ENCODE measurements at places on chromosomes 11 and 22.

GRCh38 chr11:89205378-89205777, 27.7 kb downstream of the TYR start:
- no peak for DNase-seq

DNA sequence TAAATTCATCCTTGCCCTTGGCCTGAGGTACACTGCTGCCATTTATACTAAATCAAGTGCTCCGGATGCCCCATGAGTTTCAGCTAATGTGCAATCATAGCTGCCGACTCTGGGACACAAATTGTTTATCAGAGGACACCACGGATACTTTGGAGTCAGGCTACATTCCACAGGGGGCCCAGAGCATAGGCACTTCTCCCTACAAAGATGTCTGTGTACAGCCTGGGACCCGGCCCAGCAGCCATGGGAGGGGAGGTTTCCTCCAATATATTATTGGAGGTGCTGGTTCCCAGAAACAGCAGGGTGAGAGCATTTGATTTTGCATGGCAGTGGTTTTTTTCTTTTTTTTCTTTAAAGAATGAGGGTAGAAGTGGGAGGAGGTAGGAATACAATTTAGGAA, 31.3 kb downstream of the HTR3B start:
- DNase-seq: no peak

DNA sequence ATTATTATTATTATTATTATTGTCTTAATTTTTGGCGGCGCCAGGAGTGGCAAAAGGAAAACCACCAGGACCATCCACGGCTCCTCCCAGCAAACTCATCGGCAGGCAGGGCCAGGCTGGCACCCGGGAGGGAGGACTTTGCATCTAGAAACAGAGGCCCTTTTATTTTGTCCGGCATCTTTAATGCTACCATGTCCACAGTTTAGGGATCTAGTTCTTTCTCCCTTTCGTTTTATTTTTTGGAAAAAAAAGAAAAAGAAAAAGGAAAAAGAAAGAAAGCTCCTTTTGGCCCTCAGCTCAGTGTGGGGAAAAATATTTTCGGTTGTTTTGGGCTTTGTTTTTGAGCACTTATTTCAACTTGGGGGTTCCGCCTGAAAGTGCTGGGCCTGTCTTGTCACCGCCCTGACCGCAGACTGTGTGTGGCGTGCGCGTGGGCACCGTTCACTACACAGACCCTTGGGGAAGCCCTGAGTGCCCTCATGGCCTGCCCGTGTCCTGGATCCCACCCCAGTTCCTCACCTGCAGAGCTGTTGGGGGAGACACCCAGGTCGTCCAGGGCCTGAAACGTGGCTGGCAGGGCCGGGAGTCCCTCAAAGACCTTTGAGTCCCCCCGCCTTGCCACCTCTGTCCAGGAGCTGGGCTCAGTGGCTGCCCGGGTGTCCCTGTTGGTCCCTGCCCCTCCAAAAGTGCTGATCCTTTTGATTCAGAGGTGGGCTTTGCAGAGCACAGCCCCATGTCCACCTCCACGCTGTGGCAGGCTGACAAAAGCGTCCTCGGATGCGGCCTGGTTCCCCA, 69.1 kb upstream of the PPARA start:
- no peak for DNase-seq

DNA sequence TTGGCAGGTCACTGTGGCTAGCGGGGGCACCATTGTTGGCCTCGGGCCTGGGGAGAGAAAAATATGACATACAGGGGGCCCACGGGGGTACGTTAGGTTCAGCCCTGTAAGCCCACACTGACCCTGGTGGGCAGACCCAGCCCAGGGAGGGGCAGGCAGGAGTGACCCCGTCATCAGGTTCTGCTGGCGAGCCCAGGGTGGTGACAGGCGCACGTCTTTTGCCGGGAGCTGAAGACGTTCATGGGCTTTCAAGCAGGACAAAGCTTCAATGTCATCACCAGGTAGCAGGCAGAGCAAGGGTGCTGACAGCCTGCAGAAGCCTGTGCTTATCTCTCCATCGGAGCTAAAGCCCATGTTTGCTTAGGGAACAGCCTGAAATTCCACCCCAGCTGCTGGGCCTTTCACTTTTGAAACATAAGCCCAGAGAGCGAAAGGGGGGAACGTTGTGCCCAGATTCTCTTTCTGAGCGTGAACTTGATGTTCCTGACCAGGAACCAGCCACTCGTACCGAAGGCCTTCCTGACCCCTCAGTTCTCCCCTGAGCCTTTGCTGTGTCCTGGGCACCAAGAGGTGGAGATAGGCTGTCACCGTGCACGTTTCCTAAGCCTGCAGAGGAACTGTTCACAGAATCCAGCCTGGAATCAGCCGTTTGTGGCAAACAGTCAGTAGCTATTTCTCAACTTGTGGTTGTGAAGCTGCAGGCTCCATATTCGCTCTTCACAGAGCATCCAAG, 74.0 kb upstream of the ATXN10 start:
- no peak for DNase-seq

DNA sequence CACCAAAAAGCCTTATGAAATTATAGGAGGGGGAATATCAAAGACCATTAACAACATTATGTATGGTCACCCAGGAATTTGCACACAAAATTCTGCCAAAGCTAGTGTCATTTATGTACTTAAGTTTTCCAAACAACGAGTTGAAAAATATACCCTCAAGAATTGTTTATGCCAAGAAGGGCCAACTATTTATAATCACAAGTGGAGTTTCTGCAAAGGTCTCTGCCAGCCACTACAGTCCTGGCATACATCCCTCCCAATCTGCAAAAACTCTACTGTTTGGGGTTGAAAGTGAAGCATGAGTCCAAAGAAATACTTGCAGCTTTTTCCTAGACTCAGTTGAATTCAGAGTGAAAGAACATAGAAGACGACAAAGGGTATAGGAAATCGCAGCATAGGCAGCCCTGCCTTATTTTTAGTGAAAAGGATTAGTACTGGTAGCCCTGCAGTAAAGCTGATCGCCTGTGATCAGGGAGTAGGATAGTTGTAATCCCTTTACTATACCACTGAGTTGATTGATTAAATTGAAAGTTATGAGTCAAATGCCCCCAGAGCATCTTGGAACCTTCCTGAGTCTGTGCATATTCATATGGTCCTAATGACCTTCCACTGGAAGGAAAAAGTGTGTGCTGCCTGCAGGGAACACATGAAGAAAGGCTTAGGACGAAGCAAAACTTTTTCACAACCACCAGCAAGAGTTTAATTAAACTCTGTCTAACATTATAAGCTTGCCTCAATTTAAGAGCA, 144.0 kb downstream of the SPON1 start:
- no peak for DNase-seq

DNA sequence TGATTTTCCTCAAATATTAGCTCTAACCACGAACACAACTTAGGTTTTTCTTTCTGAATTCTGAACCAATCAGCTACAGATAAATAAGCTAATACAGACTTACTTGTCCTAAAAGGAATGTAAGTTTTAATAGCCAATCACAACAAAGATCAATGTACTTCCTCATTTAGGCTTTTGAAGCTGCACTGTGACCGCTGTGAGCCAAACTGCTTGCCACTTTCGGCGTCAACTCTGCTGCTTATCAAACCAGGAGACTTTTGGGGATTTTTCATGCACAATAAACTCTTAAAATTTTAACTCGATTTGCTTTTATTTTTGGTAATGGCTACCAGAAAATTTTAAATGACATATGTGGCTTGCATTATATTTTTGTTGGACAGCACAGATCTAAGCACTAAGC, 92.5 kb downstream of the TMPRSS5 start:
- no peak for DNase-seq

DNA sequence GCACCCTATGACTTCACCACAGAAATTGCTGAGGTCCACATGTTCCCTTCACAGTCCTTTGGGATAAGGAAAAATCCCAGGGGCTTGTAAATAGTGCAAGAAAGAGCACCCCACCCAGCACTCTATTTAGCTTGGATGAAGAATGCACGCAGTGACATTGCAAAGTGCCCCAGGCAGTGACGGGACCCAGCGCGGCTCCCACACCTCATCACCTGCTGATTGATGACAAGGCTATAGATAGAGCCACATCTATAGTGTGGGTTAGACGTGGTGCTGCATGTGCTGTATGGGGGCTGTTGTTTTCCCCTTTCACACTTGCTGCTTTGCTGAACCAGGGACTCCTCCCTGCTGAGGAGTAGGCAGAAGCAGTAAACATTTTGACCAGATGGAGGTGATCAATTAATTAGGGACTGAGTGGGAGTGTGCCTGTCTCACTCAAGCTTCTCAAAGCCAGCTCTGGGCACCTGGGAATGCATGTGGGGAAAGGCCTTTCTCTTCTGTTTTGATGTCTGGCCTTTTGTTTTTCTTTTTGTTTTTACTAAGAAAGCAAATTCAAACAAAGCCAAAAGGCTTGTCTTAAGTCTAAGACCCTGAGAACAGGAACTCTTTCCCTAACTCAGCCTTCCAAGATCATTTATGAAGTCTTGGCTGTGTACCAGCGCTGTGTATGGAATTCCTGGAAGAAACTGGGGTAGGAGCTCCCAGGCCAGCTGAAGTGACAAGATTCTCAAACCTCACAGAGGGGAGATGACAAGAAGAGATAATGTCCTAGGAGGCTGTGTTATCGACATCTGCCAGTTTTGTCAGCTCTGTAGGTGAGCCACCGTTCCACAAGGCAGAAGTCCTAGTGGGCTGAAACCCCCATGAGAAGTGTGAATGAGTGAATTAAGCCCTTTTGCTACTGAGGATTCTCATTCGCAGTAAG, 219.7 kb downstream of the BARX2 start:
- DNase-seq: no peak

GRCh38 chr11:60377401-60378136, 763 bp upstream of the MS4A7 start:
- no peak for DNase-seq

GRCh38 chr22:50260801-50261614, 475 bp downstream of the MAPK12 start:
- DNase-seq: no peak

DNA sequence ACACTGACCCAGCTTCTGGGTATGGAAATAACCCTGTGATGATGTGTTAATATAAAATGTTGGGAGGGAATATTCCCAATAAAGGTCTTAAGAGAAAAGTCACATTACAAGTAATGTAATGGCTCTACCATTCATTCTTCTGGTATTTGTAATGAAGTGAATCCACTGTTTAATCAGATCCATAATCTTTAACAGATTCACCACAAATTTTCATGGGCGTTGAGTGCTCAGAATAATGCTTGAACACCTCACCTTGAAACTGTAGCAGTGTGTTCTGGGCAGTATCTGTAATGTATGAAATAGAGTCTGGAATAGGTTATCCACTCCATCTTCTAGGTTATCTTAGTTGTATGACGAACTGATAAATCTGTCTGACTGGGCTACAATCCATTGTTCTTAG, 26.6 kb upstream of the CRTAM start:
- no peak for DNase-seq

DNA sequence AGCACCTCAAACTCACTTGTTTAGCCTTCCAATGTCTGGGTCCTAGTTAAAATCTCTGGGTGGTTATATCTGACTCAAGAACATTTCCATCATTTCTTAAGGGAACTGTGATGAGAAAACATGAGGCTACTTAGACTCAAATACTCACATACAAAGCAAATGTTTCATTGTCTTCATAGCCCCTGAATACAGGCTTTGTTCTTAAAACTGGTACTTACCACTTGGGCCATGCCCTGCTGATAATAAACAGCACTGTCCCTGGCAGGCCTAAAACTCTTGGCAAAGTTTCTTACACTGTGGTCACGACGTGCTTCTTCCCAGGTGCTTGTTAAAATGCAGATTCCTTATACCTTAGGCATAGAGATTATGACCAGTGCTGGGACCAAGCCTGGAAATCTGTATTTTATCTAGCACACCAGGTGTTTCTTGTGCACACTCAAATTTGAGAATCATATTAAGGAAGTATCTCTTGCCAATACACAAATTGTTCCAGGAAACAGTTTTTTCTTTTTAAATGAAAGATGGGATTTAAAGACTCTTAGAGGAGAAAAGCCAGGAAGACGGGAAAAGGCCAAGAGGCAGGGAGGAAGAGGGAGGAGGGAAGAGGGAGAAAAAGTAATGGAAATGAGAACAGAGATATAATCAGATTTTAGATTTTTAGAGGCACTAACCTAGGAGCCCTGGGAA, 287.9 kb upstream of the MPPED2 start:
- no peak for DNase-seq

DNA sequence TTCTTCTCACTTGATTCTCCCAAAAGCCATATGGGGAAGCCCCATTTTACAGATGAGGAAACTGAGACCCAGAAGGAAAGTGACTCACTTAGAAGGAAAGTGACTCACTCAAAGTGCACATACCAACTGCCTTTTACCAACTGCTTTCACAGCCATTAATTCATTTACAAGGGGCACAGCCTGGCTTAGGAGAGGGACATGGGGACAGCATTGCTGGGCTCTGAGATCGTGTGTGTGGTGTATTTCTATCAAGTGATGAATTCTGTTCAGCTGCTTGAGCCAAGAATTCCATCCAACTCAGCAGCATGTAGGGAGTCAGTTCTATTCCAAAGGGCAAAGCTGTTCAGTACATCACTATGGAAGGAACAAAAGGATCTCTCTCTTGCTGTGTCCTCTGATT, 23.5 kb upstream of the PAK1 start:
- DNase-seq: no peak

- DNase-seq: no peak
Observed at GRCh38 chr11:65700399-65700798, 11.7 kb upstream of the KAT5 start.

- DNase-seq: no peak
Observed at GRCh38 chr22:30877662-30878515, 90.7 kb downstream of the MORC2 start.

DNA sequence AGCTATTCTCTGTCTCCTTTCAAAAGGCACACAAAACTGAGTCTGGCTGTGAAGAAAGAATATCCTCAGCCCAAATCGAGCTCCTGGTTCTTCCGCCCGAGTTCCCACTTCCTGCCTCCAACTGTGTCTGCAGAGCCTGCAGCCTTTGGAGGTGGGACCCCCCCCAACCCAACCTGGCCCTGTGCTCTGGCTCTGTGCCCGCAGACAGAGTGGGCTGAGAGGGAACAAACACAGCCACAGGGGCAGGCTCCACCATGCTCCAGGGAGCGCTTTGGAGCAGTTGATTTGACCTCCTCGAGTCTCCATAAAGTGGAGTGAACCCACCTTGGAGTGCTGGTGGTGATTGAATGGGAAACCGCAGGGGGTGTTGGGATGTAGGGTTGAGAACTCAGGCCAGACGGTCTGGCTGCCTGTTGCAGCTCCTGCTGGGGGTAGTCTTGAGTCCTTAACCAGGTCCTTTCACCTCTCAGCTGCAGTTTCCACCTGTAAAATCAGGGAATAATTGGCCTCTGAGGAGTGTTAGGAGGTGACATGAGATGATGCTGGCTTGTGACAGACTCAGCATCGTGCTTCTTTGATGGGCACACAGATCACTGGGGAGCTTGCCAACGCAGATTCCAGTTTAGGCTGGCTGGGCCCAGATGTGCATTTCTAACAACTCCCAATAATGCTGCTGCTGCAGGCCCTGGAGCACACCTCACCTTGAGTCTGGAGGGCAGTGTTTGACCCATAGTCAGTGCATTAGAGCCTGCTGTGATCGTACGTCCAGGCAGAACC, 11.4 kb downstream of the DAGLA start:
- peak; percentile 95 for DNase-seq
